NB4 (cell line): ENCODE measurements at places on chromosomes 16 and 17.

- no peak for DNase-seq
These were observed 38.8 kb downstream of the RPGRIP1L start for GRCh38 chr16:53664724-53665345.

DNA sequence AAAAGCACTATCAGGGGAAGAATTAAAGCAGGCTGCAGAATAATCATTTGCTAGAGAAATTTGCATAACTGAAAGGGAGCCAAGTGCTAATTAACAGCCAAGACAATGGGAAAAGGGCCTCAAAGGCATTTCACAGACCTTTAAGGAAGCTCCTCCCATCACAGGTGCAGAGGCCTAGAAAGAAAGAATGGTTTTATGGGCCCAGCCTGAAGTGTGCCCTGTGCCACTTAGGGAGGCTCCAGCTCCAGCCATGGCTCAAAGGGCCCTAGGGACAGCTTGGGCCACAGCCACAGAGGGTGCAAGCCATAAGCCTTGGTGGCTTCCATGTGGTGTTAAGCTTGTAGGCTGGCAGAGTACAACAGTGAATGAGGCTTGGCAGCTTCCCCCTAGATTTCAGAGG lies 50.1 kb downstream of the RNF112 start:
- DNase-seq = peak; percentile 43

GRCh38 chr17:77779711-77780539 lies 178.6 kb upstream of the TNRC6C start:
- no peak for DNase-seq

DNA sequence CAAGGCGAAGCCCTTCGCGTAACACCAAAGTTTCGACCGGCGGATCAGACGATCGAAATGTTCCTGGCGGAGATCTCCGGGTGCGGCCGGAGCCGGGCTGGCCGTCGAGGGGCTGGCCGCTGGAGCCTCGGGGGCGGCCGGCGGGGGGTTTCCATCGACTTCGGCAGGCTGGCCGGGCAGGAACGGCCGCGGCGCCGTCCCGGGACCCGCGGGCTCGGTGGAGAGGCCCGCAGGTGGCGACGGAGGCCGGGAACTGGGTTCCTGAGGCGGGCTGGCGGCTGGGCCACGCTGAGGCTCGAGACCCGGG lies 1.1 kb downstream of the EPOP start:
- DNase-seq = no peak

DNA sequence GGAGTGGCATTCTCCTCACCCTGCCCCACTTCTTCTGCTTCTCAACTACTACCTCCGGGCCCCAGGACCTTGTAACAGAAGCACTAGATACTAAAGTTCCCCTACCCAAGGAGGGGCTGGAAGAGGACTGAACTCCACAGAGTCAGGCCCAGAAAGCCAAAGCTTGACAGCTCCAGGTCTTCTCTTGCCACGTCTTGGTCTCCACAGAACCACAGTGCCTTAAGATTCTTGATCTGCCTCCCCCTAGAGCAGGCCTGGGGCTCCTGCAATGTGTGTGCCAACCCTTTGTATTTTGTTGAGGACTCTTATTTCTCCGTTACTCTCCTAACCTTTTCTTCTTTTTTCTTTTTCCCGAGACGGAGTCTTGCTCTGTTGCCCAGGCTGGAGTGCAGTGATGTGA lies 4.0 kb downstream of the SLC16A13 start:
- no peak for DNase-seq

GRCh38 chr17:75269844-75270217 lies 1.2 kb downstream of the MIF4GD start:
- peak; percentile 55 for DNase-seq
